Stimulated activated CD4-positive, alpha-beta T cell treated with anti-CD3 and anti-CD28 coated beads, Interleukin-4, amount 100 ng/mL, for 48 hours (primary cell): ENCODE measurements at places on chromosomes 1 and 21.

DNA sequence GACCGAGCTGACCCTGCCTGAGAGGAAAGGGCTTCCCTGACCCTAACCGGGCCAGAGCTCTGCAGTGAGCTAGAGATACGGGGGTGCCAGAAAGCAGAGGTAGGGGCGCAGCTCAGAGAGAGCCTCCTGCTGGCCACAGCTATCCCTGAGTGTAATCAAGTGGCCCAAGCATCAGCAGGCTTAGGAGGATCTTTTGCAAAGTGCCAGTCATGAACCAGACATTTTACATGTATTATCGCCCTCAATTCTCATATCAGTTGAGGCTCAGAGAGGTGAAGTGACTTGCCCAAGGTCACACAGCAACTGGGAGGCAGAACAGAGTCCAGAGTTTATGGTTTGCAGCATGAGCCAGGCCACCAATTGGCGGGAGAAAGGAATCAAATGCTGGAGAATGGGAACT, 7.0 kb upstream of the ID3 start:
- no peak for DNase-seq

DNA sequence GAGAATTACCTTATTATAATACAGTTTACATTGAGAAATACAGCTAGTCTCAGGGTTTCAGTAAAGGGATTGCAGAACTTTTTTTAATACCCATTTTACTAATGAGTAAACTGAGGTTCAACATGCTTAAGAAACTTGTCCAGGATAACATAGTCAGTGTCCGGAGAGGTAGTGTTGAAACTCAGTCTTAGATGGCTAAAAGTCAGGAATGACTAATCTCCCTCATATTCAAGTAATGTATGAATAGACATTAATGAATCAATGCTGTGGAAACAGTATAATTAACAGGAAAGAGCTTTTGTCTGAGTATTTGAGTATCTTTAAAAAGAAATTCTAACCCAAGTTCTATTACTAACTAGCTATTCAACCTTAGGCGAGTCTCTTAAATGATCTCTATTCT, 397.6 kb downstream of the PLA2G4A start:
- DNase-seq = no peak

DNA sequence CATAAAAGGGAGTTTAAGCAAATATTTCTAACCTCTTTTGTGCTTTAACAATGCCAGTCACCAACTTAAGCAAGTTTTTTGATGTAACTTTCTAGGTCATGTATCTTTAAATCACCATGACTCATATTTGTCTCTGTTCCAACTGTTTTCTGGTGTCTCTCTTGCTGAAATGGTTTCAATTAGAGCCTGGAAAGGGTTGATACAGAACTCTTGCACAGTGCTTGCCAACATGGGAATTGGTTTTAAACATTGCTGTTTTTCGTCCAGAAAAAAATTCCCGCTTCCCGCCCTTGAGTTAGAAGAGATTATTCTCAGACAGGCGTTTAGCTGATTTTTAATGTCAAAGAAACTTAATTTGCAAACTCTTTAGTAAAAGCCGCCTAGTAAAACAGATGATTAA, 46.4 kb upstream of the SLC22A15 start:
- no peak for DNase-seq

DNA sequence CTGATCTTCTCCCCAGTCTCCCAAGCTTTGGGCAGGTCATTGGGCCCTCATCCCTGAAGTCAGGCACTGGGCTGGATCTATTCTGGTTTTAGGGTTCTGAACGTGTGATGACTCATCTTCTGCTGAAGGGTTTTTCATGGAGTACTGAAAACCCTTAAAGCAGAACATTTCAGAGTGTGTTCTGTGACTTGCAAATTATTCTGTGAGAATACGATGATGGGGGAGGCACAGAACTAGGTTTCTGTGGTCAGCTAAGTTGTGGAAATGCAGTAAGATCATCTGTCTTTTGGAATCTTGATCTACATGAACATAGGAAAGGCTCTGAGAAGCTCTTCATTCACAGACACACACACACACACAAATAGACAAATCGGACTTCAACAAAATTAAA, 46.2 kb downstream of the NAV1 start:
- DNase-seq = no peak

DNA sequence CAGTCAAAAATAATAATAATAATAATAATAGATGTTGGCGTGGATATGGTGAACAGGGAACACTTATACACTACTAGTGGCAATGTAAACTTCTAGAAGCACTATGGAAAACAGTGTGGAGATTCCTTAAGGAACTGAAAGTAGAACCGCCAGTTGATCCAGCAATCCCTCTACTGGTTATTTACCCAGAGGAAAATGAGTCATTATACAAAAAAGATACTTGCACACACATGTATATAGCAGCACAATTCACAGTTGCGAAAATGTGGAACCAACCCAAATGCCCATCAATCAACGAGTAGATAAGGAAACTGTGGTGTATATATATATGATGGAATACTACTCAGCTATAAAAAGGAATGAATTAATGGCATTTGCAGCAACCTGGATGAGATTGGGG, 176.0 kb downstream of the PLPP3 start:
- DNase-seq = no peak
